Ascending aorta (tissue), 2 donors: ENCODE measurements at places on chromosomes 2 and 18. TPM values are rescaled to one million over a fixed set of nuclear protein-coding genes. Genes with fewer than 3 reads are reported as not detected.

Gene ARL4C
- total RNA-seq, result 18.8 TPM

Gene ONECUT2
- total RNA-seq, result 0.11 TPM

GRCh38 chr2:23925702-23926289 is 1.1 kb downstream of the ATAD2B start:
- peak overlapping the region; percentile 90 for H3K4me3 ChIP-seq
- peaks cover 2% of the 10 kb centered on the region for H3K36me3 ChIP-seq
- no peak for DNase-seq
- no peaks in the 10 kb centered on the region for H3K27me3 ChIP-seq
- H3K4me1 ChIP-seq, result no peaks in the 10 kb centered on the region

- H3K27me3 ChIP-seq, result no peaks in the 10 kb centered on the region
- no peak overlapping the region for H3K4me3 ChIP-seq
- H3K36me3 ChIP-seq, result no peaks in the 10 kb centered on the region
- H3K27ac ChIP-seq, result no peak overlapping the region
Observed at GRCh38 chr2:118246726-118247125, 158.5 kb downstream of the INSIG2 start.

GRCh38 chr2:229572507-229573271 is 141.7 kb downstream of the DNER start:
- no peaks in the 10 kb centered on the region for H3K36me3 ChIP-seq
- H3K4me3 ChIP-seq, result no peak overlapping the region
- H3K27me3 ChIP-seq, result no peaks in the 10 kb centered on the region
- H3K4me1 ChIP-seq, result no peaks in the 10 kb centered on the region

- H3K27ac ChIP-seq, result no peak overlapping the region
- H3K27me3 ChIP-seq, result no peaks in the 10 kb centered on the region
- H3K4me3 ChIP-seq, result no peak overlapping the region
- H3K4me1 ChIP-seq, result no peaks in the 10 kb centered on the region
Observed at GRCh38 chr2:108305901-108306300, 17.2 kb downstream of the SULT1C2 start.

DNA sequence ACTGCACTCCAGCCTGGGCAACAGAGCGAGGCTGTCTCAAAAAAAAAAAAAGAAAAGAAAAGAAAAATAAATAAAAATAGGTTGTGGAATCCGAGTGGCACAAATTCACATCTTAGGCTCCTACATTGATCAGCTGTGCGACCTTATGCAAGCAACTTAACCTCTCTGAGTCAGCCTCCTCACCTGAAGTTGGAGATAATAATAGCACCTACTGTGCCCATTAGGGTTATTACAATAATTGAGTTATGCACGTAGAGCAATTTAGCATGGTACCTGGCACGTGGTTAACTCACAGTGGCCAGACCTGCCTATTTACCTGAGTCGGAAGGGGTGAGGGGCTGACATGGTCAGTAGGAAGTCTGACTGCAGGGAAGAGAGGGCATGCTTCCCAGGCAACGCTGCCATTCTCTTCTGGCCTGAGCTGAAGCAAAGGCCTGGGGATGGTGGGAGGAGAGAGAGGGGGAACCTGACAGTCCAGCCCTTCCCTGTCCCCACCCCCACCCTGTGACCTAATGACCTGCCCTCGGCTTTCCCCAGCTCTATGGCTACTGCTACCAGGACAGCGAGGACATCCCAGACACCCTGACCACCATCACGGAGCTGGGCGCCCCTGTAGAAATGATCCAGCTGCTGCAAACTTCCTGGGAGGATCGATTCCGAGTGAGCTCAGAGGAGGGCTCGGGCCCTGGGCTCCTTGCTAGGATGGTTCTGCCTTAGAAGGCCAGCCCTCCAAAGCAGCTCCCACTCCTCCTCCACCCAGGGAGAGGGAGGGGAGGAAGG is 5.1 kb downstream of the PKDCC start:
- DNase-seq, result peak; percentile 86
- peak overlapping the region; percentile 84 for H3K4me3 ChIP-seq
- no peaks in the 10 kb centered on the region for H3K27me3 ChIP-seq
- peak overlapping the region; percentile 97 for H3K27ac ChIP-seq
- peaks cover 30% of the 10 kb centered on the region for H3K4me1 ChIP-seq
